AG04449 (cell line): ENCODE measurements at places on chromosomes 3 and 15.
A peak's percentile ranks its signal among the peaks of the same experiment; 100 is the strongest.

DNA sequence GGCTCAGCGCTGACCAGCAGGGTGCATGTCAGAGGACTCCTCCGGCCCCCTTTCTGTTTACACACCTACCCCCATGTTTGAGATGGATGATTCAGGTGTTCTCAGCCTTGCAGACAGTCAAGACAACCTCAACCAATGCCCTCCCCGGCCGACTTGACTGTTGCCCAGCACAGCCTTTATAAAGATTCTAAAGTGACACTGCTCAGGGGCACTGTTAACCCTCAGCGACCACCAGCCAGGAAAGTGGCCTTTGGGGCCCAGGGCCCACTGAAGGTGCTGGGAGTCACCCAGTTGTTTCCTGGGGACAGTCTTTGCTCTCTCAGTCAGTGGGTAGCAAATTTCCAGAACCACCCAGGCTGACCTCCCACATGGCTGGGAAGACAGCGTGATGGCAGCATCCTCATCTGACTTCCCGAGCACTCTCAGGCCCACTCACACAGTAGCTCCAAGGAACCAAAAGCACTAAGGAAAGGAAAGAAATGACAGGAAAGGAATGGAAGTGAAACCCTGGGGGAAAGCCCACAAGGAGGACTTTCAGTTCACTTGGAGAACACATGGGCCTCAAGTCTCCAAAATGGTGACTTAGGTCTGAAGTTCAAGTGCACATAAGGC is 128.4 kb downstream of the ASB7 start:
- DNase-seq, result no peak

DNA sequence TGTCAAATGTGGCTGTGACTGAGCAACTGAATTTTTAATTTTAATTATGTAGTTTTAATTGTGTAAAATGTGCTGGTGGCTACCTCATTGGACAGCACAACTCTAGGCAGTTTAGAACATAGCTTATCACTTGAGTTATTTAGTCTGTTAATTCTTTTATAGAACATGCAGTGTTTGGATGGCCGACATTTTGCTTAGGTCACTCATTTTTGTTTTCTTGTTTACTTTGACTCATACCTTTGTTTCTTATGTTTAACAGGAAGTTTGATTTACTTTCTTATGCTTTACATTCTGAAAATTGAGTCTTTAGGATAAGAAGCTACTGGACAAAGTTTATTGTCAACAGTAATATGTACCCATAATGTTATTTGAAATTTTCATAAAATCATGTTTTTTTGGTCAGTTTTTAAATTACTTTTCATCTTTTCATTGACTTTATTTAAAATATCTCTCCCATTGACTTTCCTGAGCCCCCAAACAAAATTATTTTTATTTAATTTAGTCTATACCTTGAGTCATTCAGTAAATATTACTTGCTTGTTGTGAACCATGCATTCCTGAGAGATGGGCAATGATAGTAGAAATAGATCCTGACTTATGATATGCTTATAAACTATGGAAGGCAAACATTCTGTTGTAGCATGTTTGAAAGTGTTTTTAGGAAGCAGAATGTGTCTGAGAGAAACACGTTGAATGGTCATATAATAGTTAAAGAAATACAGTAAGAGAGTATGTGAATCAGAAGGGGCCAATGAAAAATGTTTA is 60.6 kb downstream of the TCF12 start:
- DNase-seq, result peak; percentile 41

GRCh38 chr3:72587282-72587681 is 261.0 kb downstream of the SHQ1 start:
- DNase-seq, result no peak

DNA sequence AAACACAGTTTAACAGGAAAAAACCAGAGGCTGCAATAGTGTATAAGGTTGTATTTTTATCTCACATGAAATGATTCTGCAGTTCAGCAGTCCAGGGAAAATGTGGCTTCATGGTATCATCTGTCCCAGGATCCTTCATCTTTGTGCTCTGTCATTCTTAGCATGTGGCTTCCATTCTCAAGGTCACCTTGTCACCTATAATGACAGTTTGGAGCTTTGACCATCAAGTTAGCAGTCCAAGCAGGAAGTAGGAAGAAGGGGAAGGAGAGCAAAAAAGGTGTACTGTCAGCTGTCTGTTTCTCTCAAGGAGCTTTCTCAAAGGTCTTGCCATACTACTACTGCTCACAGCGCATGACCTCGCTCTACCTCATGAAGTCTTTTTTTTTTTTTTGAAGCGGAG is 58.6 kb upstream of the CRTC3 start:
- DNase-seq, result no peak

GRCh38 chr15:30958219-30958618 is 33.2 kb downstream of the MTMR10 start:
- DNase-seq, result no peak

GRCh38 chr3:3353153-3353552 is 173.7 kb upstream of the CRBN start:
- no peak for DNase-seq

- DNase-seq, result no peak
These were observed 66.7 kb downstream of the LARS2 start for GRCh38 chr3:45455040-45455439.

GRCh38 chr15:78734451-78735064 is 76.7 kb downstream of the ADAMTS7 start:
- DNase-seq, result no peak

GRCh38 chr3:8497582-8497981 is 4.0 kb upstream of the LMCD1 start:
- no peak for DNase-seq

DNA sequence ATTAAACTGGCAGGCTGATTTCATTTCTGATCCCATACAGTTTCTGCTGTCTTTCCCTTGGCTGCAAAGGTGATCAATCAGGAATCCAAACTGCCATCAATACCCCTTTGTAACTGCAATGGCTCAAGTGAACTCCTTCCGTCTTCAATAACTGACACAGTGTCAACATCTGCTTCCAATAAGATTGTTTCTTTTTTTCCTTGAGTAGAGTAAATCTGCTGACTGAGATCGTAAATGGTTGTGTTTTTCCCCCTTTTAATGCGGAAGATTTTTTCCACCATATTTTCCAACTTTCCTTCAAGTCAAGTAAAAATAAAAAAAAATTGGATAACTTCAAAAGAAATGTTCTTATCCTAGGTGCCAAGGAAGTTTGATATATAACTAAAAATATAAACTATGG is 48.7 kb downstream of the VGLL3 start:
- DNase-seq, result no peak

GRCh38 chr15:101573951-101574350 is 78.2 kb downstream of the TM2D3 start:
- DNase-seq, result no peak

DNA sequence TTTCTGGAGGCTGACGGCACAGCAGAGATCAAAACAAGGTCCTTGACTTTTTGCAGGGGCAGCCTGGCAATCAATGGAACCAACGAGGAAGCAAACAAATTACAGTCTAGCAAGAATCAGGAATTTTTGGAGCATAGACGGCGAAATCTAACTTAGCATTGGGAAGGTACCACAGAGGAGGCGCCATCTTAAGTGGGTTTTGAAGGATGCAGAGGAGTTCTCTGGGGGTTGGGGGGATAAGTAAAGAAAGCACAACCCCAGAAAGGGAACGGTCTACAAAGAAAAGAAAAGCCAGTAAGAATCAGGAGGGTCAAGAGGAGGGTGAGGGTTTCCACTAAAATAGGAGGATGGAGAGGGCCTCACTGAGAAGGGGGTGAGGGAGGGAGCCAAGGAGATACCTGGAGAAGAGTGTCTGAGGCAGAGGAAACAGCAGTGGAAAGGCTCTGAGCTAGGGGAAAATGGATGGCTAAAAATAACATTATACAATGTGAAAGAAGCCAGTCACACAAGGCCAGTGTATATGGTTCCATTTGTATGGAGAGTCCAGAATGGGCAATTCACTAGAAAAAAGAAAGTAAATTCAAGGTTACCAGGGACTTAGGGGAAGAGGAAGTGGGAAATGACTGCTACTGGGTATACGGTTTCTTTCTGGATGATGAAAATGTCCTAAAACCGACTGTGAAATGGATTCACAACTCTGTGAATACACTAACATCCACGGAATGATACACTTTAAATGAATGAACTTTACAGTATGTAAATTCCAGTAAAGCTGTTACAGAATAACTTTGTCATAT is 25.2 kb upstream of the IQSEC1 start:
- DNase-seq, result no peak

- DNase-seq, result no peak
These were observed 312.1 kb upstream of the TGFBR2 start for GRCh38 chr3:30294241-30294667.

DNA sequence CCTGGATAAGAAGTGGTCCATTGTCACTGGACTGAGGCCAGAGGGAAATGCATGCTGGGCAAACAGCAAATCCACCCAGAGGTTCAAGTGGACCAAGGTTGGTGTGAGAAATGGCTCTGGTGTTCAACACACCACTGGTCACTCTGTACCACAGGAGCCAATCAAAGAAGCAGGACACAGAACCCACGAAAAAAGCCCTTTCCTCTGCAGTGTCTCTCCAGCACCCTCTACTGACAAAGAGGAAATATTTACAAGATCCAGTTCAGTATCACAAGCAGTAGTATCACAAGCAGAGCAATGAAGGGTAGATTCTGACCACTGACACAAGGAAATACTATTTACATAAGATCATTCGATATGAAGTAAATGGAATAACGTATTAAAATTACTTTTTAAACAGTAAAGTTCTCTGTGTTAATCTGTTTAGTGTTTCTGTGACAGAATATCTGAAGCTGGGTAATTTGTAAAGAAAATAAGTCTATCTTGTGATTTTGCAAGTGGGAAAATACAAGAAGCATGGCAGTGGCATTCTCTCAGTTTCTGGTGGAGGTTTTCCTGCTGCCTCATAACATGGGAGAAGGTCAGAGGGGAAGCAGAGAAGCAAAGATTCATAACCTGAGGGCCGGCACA is 390.7 kb downstream of the EFHB start:
- DNase-seq, result no peak

- DNase-seq, result no peak
These were observed 32.0 kb upstream of the GBE1 start for GRCh38 chr3:81793410-81793809.

DNA sequence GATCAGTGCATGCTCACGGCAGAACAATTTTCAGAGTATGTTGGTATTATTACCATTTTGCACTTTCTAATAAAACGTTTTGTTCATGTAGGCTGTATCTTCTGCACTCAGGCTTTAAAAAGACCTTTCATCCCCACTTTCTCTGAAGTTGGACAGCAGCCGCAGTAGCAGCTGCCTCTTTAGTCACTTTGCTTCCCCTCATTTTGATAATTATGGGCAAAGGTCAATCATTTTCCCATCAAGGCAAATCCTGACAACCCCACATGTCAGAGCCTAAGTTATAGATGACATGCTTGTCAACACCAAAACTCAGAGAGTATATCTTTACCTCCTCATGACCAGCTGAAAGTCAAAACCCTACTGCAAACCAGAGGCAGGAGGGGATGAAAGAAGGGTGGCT is 99.7 kb downstream of the ROBO2 start:
- DNase-seq, result no peak

GRCh38 chr3:16081661-16082060 is 92.8 kb upstream of the GALNT15 start:
- no peak for DNase-seq

- DNase-seq, result no peak
These were observed 102.4 kb downstream of the NR1D2 start for GRCh38 chr3:24047513-24047912.

- no peak for DNase-seq
These were observed 124.9 kb downstream of the PTPRG start for GRCh38 chr3:61686228-61686648.

GRCh38 chr15:57156210-57156884 is 220.0 kb upstream of the CGNL1 start:
- DNase-seq, result no peak

DNA sequence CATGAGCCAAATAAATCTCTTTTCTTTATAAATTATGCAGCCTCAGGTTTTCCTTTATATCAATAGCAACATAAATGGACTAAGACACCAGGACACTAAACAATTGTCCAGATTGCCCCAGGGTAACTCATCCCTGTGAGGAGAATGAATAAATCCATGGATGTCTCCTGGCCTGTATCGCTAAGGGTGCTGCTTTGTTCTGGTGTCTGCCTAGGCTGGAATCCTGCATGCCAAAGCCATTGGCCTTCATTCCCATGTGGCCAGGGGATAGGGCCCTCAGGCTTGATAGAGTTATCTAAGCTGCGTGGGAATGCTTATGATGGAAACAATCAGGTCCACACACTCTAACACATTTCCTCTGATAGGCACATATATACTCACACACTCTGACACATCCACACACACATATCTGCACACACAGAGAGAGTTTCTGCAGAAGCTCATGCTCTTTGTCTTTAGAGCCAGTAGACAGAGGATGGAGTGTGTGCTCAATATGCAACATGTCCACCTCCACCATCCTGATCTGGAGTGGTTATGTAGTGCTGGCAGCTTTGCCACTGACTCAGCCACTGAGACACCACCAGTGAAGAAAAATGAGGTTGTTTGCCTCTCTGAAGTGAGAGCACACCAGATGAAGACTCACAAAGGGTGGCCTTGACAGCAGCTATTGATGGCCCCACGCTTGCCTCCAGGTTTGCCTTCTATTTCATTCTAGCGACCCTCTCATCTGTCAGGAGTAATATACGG is 24.0 kb upstream of the DGKG start:
- DNase-seq, result no peak

GRCh38 chr15:89912674-89913396 is at the start of gene ARPIN:
Gene ARPIN, minus strand, starts transcription at chr15:89912952. Its CDS starts 117 bp downstream, at chr15:89912835.
- DNase-seq, result no peak

DNA sequence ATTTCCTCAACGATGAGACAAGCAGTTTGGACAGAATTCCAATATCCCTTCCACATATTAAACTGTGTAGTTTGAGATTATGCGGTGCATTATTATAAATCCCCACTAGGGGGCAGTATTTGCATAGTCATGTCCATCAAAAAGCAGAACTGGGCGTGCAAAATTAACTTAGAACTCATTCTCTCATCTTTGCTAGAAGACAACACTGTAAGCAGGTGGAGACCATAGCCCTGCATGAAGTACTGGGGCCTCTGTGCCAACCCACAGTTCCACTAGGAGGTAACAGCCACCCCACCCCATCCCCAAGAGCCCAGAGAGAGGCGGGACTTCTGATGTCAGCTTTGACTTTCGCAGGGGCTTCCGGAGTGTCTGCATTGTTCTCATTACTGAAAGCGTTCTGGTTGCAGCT is 106.6 kb upstream of the TMC3 start:
- no peak for DNase-seq
